ENCODE measurements at places on chromosomes 16 and 17. TPM values are rescaled to one million over a fixed set of nuclear protein-coding genes. Genes with fewer than 3 reads are reported as not detected.

Gene KRT17
- not detected for polyA plus RNA-seq

Gene SLC12A3
- polyA plus RNA-seq = not detected

Gene CSHL1
- polyA plus RNA-seq = not detected

Gene TP53TG3F
- not detected for polyA plus RNA-seq

Gene KRTAP1-5
- polyA plus RNA-seq = not detected

Gene DGKE
- polyA plus RNA-seq = 7.2 TPM

Gene PPY
- not detected for polyA plus RNA-seq

Gene KRTAP4-5
- polyA plus RNA-seq = not detected

Gene PPP1R27
- not detected for polyA plus RNA-seq

Data from CD4-positive, alpha-beta memory T cell (primary cell).